ENCODE measurements at places on chromosomes 1 and 21.

DNA sequence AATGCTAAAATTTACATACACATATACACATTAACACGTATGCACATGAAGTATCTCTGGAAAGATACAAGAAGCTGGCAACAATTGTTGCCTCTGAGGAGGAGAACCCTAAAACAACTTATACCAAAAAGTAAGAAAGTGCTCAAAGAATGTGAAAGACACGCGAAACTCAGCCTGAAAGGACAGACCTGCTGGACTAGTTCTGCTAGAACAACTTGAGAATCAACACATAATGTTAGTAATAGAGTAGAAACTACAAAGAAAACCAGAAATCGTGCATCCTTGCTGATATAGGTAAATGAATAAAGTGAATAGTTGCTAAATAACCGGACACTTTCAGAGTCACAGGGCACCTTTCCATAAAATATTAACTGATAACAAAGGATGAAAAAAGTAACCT is 242.5 kb downstream of the RERE start:
- no peak for DNase-seq

- no peak for DNase-seq
Observed at GRCh38 chr1:4726620-4727341, 72.4 kb downstream of the AJAP1 start.

DNA sequence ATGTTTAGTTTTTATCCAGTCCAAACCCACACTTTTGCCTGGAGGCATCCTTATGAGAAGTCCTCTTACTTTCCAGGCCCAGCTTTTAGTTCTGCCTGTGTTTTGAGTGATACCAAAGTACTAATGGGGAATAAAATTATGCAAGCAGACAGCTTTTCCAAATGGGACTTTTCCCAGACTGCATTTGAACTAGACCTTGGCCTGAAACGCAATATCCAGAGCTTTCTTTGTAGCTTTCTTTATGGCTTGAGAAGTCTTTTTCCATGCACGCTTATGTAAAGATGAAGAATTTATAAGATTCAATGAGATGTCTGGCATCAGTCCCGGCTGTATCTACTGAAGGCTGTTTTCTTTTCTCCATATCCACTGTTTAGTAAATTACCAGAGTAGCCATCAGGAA is 236.6 kb upstream of the RAB4A start:
- DNase-seq: no peak

DNA sequence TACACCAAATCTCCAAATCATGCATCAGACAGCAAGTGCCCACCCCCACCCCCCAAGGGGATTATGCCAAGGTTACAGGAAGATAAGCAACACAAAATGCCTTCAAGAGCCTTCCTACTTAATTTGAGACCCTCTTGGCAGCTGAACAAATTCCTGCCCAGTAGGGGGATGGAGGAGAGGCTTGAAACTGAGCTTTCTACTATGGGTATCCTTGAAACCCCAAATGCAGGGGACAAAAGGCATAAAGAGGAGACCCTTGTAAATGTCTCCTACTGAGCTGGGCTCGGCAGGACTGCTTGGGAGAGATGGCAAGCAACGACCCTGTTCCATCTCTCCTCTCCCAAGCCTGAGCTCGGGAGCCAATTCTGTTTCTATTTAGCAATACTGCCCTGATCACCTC is 3.5 kb downstream of the SLC41A1 start:
- no peak for DNase-seq

- DNase-seq: no peak
Observed at GRCh38 chr1:2230781-2231531, 2.8 kb downstream of the SKI start.

DNA sequence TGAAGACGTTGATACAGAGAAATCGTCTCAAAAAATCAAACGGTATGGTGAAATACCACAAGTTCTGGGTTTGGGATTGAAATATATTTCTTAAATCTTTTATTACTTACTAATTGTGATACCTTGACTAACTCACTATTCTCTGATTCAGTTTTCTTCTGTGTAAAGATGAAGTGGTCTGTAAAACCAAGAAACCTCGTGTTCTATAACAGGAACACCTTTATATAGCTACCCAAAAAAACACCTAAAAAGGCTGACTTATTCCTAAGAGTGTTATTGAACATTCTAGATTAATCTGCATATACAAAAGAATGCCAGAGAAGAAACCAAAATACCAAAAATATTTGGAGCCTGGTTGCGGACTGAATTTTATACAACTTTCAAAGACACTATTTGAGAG is 721 bp downstream of the LRRIQ3 start:
- DNase-seq: no peak

DNA sequence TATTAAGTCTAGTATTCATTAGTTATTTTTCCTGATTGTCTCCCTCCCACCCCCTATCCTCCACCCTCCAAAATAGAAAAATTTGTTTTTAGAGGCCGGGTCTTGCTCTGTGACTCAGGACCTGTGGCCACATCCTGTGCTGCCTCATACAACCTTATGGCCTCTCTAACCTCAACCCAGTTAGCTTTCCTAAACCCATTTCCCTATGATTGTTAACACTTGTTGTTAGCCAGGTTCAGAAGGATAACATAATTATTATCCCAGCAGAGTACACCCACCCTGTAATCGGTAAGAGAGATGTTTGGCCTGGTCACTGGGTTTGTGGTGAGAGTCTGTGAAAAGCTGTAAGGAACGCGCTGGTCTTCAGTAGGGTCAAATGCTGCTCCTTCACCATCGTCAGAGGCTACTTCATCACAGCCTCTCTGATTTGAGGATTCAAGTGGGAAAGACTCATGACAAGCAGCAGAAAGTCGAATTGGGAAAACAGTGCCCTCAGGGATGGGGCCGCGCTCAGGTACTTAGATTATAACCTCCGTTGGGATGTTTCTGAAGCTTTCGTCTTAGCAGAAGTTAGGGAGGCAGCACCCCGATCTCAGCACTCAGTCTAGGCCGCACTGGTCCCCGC is 35.9 kb upstream of the HMGN1 start:
- DNase-seq: no peak

- DNase-seq: no peak
Observed at GRCh38 chr1:6424000-6424565, 493 bp upstream of the ESPN start.

DNA sequence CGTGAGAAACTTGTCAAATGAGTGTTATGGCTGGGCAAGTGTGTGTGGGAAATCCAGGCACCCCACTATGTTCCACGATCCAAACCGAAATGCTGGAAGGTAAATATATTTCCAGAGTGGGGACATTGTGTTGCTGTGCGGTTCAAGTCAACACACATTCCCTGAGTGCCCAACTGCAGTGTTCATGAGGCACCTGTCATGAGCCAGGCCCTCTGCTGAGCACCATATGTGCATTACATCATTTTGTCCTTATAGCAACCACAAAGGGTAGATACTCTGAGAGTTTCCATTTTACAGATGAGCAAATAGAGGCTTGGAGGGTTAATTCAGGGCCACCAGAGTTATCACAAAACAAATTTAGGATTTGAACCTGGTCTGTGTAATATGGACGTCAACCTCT is 59.9 kb upstream of the SOD1 start:
- DNase-seq: no peak

DNA sequence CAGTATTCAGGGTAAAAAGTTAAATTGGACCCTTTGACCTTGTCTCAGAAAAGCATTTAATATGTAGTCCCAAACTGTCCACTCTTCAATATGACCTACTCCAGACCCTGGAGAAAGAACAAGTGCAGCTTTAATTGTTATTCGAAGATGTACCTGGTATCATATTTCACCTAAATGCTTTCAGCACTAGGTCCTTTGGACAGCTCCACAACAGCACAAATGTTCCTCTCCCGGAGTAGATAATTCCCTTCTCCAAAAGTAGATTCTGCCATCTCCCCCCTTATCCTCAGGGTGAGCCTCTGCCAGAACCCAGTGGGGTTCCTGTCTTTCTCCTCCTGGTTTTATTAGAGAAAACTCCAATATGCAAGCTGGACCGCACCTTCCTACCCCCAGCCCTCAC is 104.5 kb upstream of the AJAP1 start:
- no peak for DNase-seq

DNA sequence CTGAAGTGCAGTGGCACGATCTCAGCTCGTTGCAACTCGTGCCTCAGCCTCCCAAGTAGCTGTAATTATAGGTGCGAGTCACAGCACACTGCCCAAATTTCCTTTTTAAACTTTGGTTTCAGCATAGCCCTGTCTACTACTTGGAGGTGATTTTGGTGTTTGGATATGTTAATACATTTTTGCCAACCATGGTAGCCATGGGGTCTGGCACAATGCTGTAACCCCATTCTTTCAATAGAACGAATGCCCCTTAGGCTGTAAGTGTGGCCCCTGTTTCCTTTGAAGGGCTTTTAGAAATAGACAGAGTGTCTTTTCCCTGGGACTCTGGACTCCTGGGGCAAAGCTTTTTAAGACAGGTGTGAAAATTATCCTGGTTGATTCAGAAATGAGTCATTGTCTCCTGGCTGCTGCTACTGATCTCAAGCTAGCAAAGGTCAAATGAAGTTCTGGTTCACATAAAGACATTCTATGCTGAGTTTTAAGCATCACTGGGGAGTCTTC is 141.1 kb upstream of the RUNX1 start:
- DNase-seq: no peak

DNA sequence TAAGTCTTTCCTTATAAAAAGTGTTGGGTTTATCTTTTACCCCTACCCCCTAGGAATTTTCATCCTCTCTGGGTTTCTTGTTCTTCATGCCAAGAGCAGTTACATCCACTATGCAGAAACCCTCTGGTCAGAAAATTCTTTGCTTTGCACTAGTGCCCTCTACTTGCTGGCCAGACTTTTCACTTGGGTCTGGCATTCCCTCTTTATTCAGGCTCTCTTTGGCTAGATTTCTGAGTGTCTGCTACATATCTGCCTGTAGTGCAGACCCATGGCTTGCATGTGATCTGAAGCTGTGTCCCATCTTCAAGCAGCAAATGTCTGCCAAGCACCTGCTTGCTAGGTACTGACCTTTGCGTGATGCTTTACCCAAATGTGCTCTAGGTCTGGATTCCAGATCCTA is 237.0 kb downstream of the GPATCH2 start:
- no peak for DNase-seq

- no peak for DNase-seq
Observed at GRCh38 chr1:225613006-225613405, 39.9 kb downstream of the ENAH start.

- DNase-seq: no peak
Observed at GRCh38 chr1:27011058-27011764, 1.4 kb downstream of the TENT5B start.

- DNase-seq: no peak
Observed at GRCh38 chr1:29597861-29598260, 361.5 kb downstream of the PTPRU start.

DNA sequence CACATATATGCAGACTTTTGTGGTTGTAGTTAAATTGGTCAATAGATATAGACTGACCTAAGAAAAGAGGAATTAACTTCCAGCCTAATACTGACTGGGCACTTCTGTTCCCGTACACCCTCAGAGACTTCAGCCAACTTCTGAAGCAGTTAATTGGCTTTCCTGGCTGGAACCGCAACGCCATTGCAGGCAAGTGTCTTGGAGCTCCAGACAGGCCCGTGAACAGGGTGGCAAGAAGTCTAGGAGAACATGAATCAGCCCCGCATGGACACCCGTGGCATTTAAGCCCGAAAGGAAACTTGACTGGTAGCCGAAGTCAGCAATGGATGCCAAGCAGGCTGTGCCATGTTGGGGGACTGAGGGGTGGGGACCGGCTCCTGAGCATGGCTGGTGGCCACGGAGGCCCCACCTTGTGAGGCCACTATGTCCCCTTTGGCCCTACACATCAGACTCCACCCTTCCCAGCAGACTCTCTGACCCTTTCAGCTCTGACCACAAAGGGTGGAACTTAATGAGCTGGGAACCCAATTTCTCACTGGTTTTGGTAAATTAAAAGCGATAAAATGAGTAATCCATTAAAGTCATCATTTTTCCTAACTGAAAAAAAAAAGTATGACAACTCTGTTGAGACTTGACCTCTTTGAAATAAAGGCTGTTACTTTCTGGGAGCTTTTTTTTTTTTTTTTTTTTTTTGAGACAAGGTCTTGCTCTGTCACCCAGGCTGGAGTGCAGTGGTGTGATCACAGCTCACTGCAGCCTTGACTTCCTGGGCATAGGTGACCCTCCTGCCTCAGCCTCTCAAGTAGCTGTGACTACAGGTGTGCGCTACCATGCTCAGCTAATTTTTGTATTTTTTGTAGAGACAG is 54.1 kb downstream of the RUNX1 start:
- no peak for DNase-seq

DNA sequence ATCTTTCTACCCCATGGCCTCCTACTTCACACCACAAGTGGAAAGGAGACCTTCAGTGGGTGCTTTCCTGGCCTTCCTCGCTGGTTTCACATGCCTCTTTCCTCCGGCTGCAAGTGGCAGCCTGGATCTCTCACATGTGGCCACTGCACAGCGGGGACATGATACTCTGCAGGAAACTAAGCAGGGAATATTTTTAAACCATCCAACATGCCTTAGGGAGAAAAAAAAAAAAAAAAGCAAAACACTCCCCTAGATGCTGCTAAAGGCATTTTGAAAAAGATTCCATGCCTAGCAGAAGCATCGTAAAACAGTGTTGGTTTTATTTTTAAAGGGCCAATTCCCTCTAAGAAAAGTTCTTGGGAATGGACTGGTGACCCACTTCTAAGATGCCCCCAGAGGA is 12.2 kb upstream of the GJA5 start:
- DNase-seq: no peak

DNA sequence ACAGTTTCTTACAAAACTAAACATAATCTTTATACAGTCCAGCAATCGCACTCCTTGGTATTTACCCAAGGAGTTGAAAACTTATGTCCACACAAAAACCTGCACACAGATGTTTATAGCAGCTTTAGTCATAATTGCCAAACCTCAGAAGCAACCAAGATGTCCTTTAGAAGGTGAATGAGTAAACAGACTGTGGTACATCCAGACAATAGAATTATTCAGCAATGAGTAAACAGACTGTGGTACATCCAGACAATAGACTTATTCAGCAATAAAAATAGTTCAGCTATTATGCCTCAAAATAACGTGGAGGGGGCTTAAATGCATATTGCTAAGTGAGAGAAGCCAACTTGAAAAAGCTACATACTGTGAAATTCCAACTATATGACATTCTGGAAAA is 87.0 kb upstream of the GALNT2 start:
- DNase-seq: no peak

GRCh38 chr1:23673086-23673813 is 18.4 kb upstream of the RPL11 start:
- DNase-seq: no peak

- no peak for DNase-seq
Observed at GRCh38 chr1:204992201-204992997, 50.6 kb upstream of the CNTN2 start.

- no peak for DNase-seq
Observed at GRCh38 chr1:43348809-43349593, 9.8 kb upstream of the CDC20 start.

DNA sequence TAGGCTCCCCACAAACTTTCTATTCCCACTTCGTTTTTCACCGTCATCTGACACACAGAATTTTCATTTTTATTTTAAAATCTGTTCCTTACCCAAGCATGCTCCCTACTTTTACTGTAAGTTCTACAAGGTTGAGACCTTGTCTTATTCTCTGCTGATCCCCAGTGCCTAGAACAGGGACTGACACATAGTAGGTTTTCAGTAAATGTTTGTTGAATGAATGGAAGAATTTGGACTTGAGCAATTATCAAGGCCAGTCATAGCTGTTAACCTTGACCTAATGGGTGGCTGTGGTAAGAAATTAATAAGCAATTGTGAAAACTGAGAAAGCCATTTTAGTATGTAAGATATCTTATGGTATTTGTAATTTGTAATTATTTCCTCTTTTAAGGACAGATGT is 71.1 kb downstream of the LAMC1 start:
- DNase-seq: no peak
